ENCODE measurements at places on chromosomes 2 and 18.

GRCh38 chr2:239353692-239354091, 47.1 kb downstream of the HDAC4 start:
- DNase-seq = no peak

DNA sequence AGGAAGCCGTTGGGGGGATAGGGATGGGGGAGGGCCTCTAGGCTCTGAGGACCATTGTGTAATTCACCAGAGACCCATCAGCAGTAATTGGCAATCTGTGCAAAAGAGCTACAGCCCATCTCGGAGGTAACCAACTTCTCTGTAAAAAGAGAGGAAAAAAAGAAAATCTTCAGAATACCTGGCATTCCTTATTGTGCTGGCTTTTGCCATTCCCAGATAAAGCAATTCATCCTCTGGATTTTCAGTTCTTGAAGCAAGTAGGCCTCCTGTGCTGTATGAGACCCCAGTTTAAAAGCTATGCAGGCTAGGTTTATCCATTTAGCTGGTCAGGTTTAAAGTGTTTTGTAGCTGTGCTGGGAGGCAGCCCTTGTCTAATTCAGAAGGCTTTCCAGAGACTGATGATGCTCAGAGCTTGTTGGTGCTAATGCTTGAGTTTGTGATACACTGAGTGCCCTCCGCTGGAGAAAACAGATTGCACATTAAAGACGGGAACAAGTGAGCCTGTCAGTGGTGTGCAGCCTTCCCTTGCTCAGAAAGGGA, at the start of gene LRRTM4:
Gene LRRTM4 (minus strand): TSS at position 446 of the 540 bp plus-strand sequence.
- DNase-seq = peak; percentile 18

GRCh38 chr2:1972422-1972821, 228.1 kb upstream of the PXDN start:
- peak; percentile 91 for DNase-seq

GRCh38 chr2:165911231-165911630, 42.3 kb downstream of the TTC21B start:
- DNase-seq = no peak

DNA sequence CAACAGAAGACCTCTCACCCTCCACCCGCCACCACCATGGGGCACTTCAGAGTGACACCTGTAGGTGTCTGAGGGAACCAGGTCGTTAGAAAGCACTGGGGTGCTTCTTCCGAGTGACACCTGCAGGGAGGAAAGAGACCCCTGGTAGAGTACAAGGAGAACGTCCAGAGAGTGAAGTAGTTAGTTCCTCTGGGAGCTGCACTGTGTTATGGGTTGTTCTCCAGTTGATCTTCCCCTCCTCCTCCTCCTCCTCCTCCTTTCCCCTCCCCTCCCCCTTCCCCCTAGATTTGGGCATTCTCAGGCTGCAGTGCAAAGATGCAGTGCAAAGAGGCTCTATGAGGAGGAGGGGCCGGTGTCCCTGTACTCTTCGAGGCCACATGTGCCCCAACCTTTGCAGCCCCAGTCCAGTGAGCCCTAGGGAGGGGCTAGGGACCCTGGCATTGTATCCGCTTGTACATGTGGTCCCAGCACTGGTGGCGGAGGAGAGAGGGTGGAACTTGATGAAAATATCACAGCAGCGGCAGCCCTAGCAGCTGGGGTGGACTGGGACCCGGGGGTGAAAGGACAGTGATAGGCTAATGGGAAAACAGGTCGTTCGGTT, 850 bp downstream of the DNAJB2 start:
- no peak for DNase-seq

GRCh38 chr2:119659601-119660342, 19.2 kb upstream of the TMEM177 start:
- peak; percentile 41 for DNase-seq

DNA sequence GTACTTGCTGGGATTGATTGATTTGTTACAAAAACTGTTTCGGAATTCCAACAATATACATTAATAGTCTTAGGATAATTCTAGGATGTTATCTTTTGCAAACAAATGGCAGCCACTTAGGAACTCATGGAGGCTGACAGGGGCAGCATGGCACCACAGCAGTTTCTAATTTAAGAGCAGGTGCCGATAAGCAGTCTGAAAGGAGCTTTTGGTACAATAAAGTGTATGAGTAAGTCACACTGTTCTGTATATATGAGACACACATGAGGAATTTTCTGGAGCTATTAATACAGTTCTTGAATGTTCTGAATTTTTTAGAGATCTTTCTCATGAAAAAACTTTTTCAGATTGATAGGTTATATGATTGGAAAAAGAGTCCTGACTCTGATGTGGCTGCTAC, 52.2 kb downstream of the EIF5B start:
- no peak for DNase-seq

DNA sequence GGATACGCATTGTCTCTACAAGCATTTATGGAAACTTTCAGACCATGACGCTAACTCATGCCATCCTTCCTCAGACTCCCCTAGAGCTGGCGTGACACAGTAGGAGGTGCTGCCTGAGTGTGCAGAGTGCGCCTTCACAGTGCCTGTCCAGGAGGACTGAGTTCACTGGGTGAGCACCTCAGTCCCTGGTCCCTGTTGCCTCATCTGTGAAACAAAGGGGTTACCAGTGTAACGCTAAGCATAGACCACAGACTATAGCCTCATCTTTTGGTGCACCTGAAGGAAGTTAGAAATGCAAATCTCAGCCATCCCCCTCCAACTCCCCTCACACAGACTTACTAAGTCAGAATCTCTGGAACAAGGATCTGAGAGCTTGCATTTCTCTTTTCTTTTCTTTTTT, 142.8 kb downstream of the TMEM17 start:
- no peak for DNase-seq

- DNase-seq = no peak
Measured at GRCh38 chr2:64130333-64130732, 13.9 kb downstream of the PELI1 start.

GRCh38 chr2:70161069-70161534, 29.7 kb downstream of the C2orf42 start:
- no peak for DNase-seq

GRCh38 chr18:49628119-49628518, 66.3 kb downstream of the LIPG start:
- no peak for DNase-seq

GRCh38 chr2:74548900-74549826, 4.6 kb downstream of the LOXL3 start:
- peak; percentile 45 for DNase-seq

DNA sequence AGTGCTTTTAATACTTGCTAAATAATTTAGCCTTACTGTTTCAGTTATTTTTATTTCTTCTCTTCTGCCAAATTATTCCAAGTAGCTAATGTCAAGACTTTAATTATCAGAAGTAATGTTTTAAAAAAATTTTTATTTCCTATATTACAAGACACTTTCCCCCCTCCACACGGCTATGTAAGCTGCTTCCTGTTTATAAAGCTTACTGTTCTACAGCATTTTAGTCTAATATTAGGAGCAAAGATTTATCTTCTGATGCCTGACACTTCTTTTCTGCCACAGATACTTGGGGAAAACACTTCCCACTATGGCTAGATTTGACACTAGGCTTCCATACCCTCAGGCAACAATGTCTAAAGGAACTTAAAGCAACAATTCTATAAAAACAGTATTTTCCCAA, 62.3 kb downstream of the ROCK1 start:
- DNase-seq = no peak

GRCh38 chr2:232829988-232830387, 40.1 kb upstream of the SNORC start:
- DNase-seq = no peak

- DNase-seq = no peak
Measured at GRCh38 chr18:80148326-80149199, 39.5 kb downstream of the ADNP2 start.

DNA sequence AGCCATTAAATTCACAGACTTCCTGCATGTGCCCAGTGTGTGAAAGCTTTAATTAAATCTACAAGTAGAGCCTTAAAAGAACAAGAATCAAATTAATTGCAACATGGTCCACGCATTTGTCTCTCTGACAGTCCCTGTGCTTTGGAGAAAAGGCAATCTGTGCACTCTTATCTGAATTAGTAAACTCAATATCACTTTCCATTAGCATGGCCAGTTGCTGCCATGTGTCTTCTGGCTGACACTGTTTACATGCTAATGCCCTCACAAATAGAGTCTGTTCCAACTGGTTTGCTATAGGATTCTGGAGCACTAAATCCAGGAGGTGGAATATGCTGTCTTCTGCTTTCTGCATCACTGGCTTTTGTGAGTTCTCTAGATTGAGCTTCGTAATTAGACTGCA, 434.5 kb upstream of the RAB12 start:
- DNase-seq = no peak

DNA sequence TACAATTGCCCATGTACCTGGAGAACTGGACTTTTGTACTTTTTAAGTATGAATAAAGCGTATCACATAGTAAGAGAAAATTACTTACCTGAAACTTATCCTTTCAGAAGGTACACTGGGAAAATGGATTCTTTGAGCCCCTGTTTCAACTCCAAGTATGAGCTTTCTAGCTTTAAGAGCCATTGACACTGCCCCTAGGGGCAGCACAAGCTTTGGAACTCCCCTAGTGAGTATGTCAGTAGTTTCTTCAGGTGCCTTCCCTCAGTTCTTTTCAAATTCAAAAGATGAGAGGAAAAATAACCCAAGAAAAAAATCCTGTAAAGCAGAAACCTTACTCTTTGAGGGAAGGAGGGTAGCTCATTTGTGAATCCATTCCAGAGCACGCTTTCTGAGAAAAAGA, 124.1 kb downstream of the MEMO1 start:
- no peak for DNase-seq

DNA sequence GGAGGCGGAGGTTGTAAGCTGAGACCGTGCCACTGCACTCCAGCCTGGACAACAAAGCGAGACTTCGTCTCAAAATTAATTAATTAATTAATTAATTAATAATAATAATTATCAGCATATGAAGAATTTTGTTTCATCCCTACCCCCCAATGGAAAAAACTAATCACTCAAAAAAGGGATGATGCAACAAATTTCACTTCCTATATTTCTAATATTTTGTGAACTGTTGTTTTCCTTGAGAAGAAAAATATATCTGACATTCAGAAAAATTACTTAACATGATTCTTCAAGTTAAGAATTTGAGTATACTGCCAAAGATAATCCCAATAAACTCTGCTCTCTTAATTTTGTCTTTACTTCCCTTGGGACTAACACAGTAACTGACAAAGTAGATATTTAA, 28.1 kb downstream of the EXOC6B start:
- DNase-seq = no peak

DNA sequence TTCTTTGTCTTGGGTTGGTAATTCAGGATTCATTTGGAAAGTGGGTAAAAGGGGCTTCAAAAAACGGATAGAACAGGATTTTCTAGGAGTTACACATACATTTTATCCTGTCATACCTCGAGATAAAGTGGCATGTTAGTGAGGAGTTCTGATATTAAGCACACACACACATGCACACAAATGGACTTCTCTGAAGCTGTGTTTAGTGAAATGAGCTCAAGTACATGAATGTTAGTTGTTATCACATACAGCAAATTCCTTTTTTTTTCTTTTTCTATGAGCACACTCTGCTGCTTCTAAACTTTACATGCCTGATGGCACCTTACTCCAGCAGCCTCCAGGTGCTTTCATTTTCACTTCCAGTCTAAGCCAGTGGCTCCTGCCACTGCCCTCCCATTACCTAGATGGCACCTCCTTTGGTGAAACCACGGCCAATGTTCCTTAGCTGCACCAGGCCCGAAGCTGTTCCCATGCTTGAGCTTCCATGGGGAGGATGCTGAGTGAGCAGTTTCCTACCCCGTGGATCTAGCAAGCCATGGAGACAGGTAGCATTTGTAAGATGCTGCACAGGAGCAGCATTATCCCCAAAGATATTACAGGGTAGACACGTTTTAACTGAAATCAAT, 49.7 kb downstream of the STAT1 start:
- no peak for DNase-seq

DNA sequence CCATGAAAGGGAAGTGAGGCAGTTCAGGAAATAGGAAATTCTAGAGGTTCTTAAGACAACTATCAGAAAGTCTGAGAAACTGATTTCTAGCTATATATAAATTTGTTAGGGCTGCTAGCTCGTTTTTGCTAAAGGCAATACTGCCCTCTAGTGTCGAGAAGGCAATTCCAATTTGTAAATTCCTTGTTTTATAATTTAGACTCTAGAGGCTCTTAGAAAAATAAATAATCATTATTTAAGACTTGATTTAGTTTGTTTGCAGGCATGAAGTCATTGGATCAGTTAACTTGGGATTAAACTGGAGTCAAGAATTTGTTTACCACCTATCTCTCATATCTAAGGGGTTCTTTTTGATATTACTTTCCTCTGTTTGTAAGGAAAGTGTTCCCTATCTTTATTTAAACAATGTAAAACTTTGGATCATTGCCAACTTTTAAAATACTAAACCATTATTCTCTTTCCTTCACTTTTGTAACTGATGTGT, 66.2 kb downstream of the ACVR2A start:
- peak; percentile 36 for DNase-seq
